ENCODE measurements at places on chromosomes 13 and 19.

DNA sequence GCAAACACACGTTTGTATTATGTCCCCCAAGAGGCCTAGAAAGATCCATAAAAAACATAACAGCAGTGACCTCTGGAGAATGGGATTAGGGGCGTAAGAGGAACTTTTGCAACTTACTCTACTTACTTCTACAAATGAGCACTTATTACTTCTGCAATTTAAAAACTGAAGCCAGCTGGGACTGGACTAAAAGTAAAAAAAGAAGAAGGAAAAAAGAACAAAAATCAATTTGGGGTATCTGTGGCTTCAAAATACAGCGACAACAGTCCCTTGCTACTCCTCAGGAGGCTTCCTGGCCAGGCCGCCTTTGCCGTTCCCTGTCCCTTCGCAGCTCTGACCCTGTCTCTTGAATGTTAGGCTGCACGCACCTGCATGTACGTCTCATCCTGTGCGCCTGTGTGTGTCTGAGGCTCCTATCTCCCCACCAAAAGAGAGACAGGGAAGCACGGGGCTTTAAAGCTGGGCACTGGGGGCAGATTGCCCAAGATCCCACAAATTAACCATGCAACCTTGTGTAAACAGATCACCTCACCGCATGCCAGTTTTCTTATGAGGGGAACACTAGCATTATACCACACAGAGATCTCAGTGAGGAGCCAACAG, 12.1 kb upstream of the FKRP start:
- no peak for DNase-seq

DNA sequence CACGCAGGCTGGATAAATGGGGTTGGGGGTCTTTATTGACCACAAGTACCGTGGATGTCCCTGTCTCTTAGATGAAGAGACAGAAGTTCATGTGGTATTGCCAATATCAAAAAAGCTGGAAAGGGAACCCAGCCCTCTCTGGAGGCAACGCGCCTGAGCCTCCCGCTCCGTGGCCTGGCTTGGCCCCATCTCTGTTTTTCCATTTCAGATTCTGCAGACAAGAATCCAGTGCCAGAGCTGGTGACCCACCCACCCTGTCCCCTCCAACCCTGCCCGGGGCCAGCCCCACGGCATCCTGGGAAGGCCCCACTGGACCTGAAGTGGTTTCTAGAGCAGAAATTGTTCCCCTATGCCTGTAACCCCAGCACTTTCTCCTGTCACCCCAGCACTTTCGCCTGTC, 57.7 kb downstream of the PTPRS start:
- no peak for DNase-seq

- DNase-seq: no peak
Observed at GRCh38 chr19:1017115-1017905, 3.6 kb downstream of the TMEM259 start.

GRCh38 chr13:42061943-42062342, 13.5 kb downstream of the DGKH start:
- DNase-seq: no peak

GRCh38 chr13:75324413-75324940, 157.5 kb downstream of the TBC1D4 start:
- no peak for DNase-seq

DNA sequence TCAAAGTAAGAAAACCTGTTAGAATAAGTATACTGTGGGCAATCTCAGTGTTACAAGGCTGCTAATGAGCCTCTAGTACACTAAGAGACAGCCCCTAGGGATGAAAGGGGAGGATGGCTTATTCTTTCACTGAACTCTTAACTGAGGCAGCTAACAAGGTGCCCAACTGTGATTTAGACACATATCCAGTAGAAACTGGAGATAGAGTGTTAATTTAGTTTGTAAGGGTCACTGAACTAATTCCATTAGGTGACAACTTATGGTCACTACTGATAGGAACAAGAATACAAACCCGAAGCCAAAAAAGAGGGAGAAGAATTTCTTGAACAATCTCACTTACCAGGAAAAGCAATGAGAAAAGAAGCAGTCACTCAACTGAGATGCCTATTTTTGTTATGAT, 1010.6 kb downstream of the PCDH9 start:
- no peak for DNase-seq

DNA sequence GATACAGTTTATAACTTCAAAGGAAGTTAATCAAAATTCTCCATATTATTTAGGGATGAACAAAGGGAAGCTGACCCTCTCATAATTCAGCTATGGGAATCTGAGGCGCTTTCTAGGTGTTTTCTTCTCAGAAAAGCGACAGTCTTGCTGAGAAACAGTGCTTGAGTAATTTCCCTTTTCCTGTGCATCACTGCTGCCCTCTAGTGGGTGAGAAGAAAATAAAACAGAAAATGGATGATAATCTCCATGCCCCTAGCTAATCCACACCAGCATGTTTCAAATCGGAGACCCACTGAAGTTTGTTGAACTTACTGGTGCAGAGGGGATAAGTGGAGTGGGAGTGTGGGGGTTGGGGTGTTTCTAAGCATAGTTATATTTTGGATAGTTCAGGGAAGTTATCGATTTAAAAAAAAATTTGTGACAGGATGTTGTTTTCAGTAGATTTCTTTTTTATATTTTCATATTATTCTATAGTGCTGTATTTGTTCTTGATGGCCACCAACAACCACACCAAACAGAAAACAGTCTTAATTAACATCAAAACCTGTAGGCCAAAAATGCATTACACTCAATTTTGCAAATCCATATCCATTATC, 21.4 kb downstream of the LCP1 start:
- no peak for DNase-seq

- DNase-seq: no peak
Observed at GRCh38 chr13:62879071-62879470, 1463.4 kb upstream of the PCDH20 start.

- DNase-seq: no peak
Observed at GRCh38 chr13:107241381-107241780, 673.4 kb upstream of the ARGLU1 start.

DNA sequence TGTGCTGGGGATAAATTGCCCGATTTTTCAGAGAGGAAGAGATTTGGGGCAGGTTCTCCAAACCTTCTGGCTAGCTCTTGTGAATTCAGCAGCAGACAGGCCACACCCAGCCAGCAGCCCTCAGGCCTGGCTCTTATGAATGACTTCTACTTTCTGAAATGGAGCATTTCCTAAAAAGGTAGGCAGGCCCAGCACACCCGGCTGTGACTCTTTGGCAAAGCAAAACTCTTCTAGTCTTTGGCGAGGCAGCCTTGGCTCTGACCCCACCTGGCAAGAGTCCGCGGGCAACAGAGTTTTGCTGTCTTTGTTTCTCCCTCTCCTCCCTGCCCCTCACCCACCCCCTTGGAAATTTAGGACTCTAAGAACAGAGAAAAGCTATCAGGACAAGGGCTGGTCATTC, 221.2 kb downstream of the ZNF536 start:
- DNase-seq: no peak

- DNase-seq: no peak
Observed at GRCh38 chr19:7461841-7462629, 26.8 kb downstream of the PEX11G start.

DNA sequence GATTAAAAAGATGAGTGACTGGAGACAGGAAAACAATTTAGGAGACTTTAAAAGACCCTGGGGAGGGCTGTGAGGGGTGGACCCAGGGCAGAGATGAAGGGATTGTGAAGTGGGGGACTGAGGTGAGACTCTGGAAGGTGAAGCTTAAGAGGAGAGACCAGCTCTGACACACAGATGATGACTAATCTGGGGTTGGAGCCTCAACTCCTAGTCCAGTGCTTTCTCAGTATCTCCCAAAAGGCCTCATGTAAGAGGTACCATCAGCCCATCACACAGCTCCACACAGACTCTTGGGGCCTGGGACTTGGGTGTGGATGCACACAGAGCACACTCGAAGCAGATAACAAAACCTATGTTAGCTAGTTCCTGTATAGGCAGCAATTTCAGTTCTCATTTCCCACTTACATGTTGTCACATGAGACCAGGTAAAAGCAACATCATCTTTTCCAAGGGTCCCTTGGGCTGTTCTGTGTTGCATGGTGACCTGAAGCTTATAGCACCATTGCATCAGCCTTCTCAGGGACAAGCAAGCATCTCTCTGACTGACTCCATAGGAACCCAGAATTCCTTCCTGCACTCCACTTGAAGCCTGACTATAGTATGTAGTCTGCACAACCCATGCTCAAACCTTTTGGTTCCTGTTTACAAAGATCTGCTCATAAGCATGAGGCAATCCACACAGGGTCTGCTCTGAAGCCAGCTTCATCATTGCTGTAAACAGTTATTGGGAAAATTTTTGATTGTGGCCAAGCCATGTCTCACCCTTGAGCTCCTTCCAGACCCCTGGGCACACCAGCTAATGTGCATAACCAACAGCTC, 88.6 kb upstream of the MYCBP2 start:
- no peak for DNase-seq

DNA sequence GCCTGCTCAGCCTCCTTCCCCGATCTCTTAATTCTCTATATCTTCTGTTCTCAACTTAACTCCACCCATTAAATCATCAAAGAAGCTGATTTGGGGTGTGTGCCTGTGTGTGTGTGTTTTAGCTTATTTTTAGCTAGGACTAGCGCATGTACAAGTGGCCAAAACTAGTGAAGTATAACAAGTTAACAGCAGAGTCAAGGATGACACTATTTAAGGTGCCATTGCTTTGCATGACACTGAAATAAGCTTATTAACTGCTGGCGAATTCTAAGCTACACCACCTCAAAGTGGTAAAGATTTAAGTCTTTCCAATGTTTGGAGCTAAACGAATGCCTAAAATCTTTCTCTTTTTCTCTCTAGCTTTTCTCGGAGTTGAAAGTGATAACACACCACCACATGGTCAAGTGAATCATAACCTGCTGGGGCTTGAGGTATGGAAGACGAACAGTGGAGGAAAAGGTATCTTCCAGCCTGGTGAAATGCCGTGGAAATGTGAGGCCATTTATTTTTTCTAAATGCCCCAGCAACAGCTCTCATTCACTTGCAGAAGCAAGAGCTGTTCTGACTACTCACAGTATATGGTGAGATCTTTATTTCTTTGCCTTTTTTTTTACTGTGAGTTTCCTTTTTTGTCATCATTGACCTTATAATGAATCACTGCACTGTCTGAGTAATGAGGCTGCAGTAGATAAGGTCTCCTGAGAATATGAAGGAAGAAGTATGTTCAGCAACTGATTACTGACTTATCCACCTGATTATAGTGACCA, 570.3 kb downstream of the PCDH9 start:
- DNase-seq: no peak

- peak; percentile 62 for DNase-seq
Observed at GRCh38 chr13:28819735-28820098, 422 bp upstream of the MTUS2 start.

GRCh38 chr13:71278512-71278911, 588.5 kb downstream of the DACH1 start:
- DNase-seq: no peak

DNA sequence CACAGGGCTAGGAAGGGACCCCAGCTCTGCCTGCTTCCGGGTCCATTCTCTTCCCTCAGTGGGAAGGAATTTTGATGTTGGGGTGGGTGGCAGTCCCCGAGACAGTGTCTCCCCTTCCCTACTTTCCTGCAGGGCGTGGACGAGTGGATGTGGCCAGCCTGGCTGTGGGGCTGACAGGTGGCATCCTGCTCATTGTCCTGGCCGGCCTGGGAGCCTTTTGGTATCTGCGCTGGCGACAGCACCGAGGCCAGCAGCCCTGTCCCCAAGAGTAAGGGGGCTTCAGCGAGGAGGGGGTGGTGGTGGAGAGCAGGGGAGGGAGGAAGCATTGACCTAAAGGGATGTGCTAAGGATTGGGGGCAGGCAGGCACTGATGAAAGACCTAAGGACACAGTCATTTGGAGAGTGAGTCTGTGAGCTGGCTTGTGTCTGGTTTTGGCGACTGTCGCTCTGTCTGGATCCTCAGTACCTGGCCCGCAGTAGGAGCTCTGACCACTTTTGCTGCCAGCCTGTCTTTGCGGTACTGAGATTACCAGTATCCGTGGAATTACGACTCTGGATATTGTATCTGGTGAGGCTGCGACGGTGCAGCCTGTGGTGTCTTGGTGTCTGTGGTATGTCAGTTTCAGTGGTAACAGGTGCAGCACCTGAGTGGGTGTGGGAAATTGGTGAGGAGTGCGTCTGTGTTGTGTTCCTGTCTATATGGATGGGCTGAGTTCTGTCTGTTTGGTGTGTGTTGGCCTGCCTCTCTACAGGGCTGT, 2.4 kb upstream of the PRR12 start:
- no peak for DNase-seq

DNA sequence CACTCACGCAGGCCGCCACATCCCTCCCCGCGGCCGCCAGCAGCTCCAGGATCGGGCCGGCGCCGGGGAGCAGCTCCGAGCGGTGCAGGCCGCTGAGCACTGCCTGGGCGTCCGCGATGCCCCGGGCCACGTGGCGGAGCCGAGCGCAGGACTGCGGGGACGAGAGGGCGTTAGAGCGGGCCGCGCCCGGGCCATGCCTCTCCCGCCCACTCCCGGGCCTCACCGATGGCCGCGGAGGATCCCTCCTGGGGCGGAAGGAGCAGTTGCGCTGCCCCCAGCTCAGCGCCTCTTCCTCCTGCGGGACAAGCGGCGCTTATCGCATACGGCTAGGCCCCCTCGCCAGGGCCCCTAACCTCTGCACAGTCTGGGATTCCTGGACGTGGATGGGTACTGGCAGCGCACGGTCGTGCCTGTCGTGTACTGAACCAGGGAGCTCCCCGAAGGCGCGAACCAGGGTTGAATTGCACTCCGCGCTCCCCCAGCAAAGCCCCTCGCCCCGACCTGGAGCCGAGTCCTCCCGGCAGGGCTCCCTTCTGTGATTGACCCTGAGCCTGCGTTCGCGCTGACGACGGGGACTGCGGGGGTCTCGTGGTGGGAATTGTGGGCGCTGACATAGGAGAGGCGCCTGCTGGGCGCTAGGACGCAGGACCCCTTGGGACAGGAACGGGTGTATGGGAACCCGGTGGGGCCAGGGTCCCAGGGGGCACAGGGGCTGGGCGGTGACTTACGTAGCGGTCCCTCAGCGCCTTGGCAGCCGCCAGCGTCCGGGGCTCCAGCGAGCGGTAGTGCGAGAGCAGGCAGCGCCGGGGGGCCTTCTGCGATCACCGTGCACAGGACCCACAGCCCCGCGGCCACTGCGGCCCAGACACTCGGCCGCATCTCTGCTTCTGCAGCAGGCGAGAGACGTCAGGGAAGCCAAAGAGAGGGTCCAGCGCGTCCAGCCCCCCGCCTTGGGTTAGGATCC, 673 bp downstream of the IFNL4 start:
- DNase-seq: no peak

GRCh38 chr13:112772539-112772909, 82.7 kb downstream of the ATP11A start:
- DNase-seq: no peak

DNA sequence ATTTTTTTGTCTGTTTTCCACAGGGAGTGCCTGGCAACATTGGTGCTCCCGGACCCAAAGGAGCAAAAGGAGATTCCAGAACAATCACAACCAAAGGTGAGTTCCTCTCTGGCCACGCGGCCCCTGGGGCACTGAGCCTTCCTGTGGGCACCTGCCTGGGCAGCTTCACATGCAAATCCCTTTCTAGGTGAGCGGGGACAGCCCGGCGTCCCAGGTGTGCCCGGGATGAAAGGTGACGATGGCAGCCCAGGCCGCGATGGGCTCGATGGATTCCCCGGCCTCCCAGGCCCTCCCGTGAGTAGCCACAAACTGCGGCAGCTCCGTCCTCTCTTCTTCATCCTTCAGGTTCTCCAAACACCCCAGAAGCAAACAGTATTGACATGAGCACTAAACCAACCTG, 99.4 kb downstream of the RAB20 start:
- DNase-seq: no peak

- peak; percentile 43 for DNase-seq
Observed at GRCh38 chr19:10593820-10594637, 6.9 kb upstream of the AP1M2 start.

- no peak for DNase-seq
Observed at GRCh38 chr13:32200741-32201140, 114.4 kb downstream of the ZAR1L start.
